Stomach (tissue), 19 donors: ENCODE measurements at places on chromosomes 5 and 9.
A peak's percentile ranks its signal among the peaks of the same experiment; 100 is the strongest.

GRCh38 chr5:122561209-122561608 lies 213.7 kb upstream of the SNX2 start:
- DNase-seq = no peak

GRCh38 chr9:5947912-5948311 lies 57.2 kb downstream of the MLANA start:
- DNase-seq = peak; percentile 14

- peak; percentile 66 for DNase-seq
These were observed 39.6 kb upstream of the SLC6A19 start for GRCh38 chr5:1161833-1162229.

- no peak for DNase-seq
These were observed 59.5 kb downstream of the PTBP3 start for GRCh38 chr9:112273876-112274275.

- peak; percentile 86 for DNase-seq
These were observed 8.2 kb downstream of the PDLIM7 start for GRCh38 chr5:177489119-177489716.

DNA sequence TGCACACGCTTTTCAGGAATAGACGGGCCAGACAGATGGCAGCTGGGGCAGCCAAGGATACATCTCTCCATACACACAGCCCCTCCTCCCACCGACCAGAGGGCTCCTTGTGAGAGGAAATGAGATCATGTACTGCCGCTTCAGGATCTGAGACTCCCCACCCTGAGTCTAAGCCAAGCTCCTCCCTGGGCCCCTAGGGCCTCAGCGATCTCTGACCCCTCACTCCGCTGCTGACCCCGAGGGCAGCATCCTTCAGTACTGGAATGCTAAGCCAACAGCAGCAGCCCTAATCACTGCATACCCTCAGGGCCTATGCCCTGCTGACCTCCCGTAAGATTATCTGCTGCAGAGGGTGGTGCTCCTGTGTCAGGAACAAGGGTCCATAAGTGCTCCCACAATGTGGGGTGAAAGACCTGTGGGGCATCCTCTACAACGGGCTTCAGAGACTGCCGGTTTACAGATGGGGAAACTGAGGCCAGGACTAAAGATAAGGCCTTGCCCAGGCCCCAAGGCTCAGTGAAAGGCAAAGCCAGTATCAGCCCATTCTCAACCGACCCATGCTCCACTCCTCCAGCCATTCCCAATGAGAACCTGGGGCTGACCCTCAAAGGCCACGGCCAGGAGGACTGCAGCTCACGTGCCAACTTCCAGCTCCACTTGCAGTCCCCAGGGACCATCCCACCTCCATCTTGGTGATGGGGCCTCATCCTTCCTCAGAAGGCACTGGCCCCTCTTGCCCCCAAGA lies 37.5 kb downstream of the BICD2 start:
- DNase-seq = peak; percentile 48

DNA sequence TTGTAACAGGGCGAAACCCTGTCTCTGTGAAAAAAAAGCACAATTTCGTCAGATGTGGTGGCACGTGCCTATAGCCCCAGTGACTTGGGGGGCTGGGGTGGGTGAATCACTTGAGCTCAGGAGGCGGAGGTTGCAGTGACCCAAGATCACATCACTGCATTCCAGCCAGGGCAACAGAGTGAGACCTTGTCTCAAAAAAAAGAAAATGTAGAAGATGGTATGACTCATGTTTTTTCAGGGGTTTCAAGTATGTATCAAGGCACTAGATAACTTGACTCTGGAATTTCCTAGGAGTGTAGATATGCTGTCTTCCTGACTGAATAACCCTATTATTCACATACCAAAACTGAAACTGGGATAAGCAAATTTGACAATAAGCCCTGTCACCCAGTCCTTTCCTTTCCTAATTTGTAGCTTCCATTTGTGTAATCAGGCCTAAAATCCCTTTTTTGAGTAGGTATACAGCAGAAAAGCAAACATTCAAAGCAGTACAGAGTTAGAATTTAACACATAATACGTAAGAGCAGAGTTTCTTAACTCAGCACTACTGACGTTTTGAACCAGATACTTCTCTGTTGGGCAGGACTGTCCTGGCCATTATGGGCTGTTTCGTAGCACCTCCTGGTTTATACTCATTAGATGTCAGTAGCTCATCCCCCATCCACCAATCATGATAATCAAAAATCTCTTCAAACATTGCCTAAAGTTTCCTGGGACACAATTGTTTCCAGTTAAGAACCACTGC lies 17.3 kb upstream of the ANKRD18B start:
- DNase-seq = no peak

- DNase-seq = no peak
These were observed 2.3 kb downstream of the UQCRQ start for GRCh38 chr5:132868754-132869153.

DNA sequence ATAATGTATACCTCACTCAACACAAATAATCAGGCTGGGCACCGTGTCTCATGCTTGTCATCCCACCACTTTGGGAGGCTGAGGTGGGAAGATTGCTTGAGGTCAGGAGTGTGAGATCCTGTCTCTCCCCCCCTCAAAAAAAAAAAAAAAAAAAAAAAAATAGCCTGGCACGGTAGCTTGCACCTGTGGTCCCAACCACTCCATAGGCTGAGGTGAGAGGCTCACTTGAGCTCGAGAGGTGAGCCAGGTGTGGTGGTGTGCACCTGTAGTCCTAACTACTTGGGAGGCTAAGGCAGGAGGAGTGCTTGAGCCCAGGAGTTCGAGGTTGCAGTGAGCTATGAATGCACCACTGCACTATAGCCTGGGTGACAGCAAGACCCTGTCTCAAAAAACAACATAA lies 9.6 kb upstream of the ETF1 start:
- DNase-seq = no peak

- DNase-seq = no peak
These were observed 42.9 kb upstream of the GARNL3 start for GRCh38 chr9:127221695-127222094.

DNA sequence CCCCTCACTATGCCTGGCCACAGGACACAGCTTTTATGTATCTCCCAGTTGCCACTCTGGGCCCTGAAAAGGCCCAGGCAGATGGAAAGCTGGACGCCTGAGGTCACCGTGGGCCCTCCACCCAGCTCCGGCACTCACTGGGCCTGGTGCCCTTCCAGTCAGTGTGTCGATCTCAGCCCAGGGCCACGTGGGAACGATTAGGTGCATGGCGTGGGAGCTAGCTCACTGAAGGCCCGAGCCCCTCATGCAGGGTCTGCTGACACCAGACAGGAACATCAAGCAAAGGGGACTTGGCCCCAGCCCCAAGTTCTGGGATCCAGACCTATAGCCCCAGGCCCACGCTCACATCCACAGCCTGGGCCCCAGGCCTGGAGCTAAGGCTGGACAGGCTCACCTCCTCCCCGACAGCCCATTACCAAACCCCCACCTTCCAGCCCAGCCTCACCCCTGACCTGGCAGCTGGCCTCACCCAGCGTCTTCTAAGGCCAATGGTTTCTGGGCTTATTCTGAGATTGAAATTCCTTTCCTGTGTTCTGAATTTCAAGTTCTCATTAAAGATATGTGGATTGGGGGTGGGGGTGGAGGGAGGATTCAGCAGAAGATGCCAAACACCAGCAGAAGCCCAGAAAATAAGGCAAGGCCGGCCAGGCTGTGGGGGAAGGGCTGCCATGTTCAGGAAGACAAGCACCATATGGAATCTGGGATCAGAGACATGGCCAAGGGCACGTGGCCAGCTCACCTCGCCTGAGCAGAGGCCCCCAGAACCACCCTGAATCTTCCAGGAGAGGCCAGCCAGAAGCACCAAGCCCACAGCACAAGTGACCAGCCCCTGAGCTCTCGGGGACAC lies 74.5 kb downstream of the ADAMTS2 start:
- DNase-seq = peak; percentile 84

GRCh38 chr5:55638455-55638854 lies 73.7 kb downstream of the SLC38A9 start:
- DNase-seq = no peak

- no peak for DNase-seq
These were observed 4.1 kb downstream of the ASB6 start for GRCh38 chr9:129637673-129638439.

- no peak for DNase-seq
These were observed 36.4 kb upstream of the GAS1 start for GRCh38 chr9:86983620-86984259.

DNA sequence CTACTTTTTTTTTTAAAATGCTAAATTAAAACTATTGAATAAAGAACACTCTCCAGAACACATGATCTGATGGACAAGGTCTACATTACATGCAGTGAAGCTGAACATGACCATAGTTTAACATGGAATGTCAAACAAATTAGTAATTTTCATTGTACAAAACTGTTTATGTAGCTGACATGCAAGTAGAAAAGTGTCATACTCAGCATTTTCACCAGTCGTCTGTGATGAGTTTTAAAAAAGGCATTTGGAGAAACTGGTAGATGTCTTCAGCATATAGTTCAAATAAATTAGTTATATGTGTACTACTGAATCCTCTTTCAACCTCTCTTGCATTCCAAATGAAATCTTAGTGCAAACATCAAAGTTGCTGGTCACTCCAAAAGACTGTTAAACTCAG lies 301.9 kb downstream of the FER start:
- no peak for DNase-seq

GRCh38 chr9:96460882-96461281 lies 10.9 kb downstream of the HABP4 start:
- no peak for DNase-seq

DNA sequence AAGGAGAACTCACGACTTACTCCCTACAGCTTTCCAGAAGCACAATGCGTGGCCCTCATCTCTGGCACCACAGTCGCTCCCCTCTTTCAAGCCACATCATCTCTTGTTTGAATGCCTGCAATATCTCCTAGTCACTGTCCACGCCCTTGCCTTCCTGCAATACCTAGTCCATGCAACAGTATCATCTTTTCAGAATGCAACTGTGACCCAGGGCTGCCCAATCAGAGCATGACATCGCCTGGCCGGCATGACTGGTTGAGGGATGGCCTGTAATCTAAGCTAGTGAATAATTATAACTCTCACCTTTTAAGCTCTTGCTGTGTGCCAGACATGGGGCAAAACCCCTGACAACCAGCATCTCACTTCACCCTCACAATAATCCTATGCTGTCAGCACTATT lies 52.5 kb upstream of the CPEB4 start:
- DNase-seq = no peak

DNA sequence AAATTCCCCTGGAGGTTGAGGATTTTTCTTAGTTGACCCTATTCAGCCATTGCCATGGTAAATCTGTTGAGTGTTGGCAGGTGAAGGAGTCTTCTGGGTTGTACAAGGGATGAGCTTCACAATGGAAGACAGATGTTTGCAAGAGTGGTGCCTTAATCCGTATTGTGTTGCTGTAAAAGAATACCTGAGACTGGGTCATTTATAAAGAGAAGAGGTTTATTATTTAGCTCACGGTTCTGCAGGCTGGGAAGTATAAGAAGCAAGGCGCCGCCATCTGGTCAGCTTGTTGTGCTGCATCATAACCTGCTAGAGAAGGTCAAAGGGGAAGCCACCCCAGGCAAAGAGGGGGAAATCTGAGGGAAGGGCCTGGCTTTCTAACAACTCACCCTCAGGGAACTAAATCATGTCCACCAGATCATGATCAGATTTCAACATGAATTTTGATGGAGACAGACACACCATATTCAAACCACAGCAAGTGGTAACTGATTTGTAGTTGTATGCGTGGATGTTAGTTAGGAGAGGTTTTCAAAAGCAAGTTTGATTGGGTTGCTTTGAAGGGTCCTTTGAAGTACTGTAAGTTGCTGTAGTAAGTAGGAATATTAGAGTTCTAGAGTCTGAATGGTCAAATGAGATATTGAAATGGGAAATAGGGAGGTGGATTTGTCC lies 2.5 kb downstream of the TNPO1 start:
- DNase-seq = peak; percentile 69

GRCh38 chr5:94192658-94193391 lies 425.6 kb downstream of the KIAA0825 start:
- no peak for DNase-seq

- DNase-seq = no peak
These were observed 434.6 kb downstream of the TAF11L14 start for GRCh38 chr5:18068826-18069225.

- DNase-seq = no peak
These were observed 535.7 kb upstream of the ACO1 start for GRCh38 chr9:31848505-31849285.

GRCh38 chr9:108530141-108530540 lies 325.6 kb downstream of the ACTL7B start:
- no peak for DNase-seq

- no peak for DNase-seq
These were observed 701.7 kb downstream of the SEMA5A start for GRCh38 chr5:8844206-8844605.

DNA sequence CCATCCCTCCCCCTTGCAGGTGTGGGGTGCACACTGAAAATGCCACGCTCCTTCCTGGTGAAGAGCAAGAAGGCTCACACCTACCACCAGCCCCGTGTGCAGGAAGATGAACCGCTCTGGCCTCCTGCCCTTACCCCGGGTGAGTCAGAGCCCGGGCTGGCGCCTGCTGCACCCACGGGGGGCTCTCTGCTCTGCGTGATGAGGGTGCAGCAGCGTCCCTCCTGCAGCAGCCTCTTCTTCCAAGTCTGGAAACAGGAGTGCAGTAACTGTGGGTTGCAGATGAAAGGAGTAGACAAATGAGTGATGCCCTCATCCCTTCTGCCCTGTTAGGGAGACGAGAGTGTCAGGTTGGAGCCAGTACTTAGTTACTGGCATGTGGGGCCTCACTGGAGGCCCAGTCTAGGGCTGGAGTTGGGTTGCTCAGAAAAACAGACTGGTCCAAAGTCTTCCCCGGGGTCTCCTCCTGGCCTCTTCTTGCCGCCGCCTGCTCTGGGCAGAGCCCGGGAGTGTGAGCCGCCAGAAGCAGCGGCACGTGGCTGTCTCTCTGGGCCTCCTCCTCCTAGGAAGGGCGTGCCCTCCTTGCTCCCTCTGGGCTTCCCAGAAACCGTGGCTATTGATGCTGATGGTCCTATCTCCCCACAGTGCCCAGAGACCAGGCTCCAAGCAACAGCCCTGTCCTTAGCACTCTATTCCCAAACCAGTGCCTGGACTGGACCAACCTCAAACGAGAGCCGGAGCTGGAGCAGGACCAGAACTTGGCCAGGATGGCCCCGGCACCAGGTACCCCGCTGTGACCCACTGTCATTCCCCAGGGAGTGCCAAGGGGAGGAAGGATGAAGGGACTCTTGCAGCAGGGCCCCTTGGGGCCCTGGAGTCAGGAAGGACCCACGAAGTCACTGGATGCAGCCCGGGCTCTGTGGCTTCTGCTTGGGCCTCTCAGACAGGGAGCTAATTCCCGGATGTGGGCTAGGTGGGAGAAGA lies 8.4 kb downstream of the GFI1B start:
- DNase-seq = no peak

DNA sequence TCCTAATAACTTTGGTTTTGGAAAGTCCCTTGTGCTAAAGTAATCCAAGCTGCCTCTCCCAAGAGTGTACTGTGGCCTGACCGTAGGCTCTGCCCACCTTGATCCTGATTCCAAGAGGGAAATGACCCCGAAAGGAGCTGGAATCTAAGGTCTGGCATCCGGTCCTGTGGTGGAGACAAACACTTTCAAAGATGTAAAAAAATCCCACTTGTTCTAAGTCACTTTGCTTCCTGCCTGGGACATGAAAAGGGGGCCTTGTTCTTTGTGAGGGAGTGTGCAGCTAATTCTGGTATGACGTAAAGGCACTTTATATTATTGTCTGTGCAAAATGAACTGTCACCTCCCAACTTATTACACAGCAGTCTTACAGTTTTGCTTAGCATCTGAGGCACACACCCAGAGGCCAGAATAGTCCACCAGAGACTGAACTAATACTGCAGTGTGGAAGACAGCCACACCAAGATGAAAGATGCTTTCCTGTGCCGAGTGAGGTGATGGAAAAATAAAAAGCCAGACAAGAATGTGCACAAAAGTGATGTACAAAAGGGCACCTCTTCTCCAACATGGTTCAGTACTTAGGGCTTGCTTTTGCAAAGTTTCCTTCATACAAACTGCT lies 128.7 kb downstream of the SLC12A2 start:
- DNase-seq = peak; percentile 30
